ENCODE measurements at places on chromosomes 4 and X.

GRCh38 chr4:548976-549375 lies 27.1 kb downstream of the TMEM271 start:
- no peak for DNase-seq

- DNase-seq = no peak
Measured at GRCh38 chr4:69167300-69167699, 47.2 kb downstream of the UGT2B11 start.

- DNase-seq = peak; percentile 12
Measured at GRCh38 chr4:99885063-99885664, 9.1 kb downstream of the LAMTOR3 start.

DNA sequence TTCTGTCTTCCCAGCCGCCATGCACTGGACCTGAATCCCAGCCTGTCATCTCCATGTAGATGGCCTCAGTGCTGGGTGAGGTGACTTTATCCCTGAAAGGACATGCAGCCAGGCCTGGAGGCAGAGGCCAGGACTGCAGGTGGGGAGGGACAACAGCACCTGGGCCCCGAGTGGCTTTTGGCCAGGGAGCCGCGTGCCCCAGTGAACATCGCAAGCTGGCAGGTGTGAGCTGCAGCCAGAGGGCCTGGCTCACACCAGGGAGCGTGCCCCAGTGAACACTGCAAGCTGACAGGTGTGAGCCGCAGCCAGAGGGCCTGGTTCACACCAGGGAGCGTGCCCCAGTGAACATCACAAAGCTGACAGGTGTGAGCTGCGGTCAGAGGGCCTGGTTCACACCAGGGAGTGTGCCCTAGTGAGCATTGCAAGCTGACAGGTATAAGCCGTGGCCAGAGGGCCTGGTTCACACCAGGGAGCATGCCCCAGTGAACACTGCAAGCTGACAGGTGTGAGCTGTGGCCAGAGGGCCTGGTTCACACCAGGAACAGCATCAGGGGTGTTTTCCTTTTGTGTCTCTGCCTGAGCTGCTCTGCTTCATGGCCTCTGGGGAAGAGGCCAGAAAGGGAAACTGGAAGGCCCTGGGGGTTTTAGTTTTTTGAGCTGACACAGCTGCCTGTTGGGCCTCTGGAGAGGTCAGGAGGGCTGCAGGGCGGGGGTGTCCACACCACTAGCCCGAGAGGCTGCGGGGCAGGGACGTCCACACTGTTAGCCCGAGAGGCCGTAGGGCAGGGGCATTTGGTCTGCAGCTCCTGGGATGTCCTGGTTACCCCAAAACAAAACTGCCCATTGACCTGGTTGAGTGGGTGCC lies 22.7 kb upstream of the PSAPL1 start:
- no peak for DNase-seq

DNA sequence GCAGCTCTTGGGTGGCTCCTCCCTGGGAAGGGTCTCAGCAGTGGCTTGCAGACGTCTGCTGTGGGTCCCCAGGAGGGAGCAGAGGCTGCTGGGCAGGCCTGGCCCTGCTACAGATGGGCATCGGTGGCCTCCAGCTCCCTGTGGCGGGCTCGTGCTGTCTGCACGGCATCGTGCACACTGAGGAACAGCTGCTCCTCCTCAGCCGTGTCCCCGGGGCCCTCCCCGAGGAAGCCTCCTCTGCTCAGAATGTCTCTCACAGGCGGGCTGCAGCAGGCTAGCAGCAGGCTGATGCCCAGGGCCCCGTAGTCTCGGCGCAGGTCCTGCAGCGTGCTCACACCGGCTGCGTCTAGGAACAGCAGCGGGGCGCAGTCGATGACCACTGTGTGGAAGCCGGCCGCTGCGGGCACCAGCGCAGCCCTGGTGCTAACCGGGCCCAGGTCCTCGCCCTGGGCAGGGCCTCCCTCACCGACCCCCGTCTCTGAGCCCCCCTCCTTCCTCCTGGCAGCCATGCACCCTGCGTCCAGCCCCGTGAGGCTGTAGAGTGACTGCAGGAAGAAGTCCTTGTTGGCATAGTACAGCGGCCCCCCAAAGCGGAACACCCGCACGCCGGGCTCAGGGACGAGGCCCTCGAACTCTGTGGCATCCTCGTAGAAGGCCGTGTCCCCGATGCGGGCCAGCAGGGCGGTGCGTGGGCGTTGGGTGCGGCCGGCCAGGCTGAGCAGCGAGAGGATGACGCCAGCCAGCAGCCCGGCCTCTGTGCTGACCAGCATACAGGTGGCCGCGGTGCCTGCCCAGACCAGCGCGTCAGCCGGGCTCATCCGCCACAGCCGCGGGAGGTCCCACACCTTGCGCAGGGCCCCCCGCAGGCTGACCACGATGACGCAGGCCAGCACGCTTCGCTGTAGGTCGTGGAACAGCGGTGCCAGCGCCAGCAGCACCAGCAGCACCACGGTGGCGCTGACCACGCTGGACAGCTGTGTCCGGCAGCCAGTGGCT lies 2.2 kb downstream of the IDUA start:
- DNase-seq = no peak

DNA sequence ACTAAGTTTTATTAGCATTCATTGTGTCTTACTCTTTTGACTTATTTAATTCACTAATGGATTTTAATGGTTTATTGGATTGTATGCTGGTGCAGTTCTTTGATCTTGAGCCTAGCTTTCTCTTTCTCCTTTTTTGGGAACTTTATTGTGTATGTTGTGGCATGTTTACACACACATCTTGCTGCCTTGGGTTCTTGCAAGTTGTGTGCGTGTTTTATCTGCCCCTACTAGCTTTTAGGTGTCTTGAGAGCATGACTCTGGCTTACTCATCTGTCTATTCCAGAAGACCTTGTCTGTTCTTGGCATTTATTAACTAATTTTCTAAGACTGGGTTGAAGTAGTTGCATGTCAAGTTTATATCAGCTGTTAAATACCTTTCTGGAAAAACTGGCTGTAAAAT lies 2.7 kb downstream of the TMEM165 start:
- DNase-seq = no peak

DNA sequence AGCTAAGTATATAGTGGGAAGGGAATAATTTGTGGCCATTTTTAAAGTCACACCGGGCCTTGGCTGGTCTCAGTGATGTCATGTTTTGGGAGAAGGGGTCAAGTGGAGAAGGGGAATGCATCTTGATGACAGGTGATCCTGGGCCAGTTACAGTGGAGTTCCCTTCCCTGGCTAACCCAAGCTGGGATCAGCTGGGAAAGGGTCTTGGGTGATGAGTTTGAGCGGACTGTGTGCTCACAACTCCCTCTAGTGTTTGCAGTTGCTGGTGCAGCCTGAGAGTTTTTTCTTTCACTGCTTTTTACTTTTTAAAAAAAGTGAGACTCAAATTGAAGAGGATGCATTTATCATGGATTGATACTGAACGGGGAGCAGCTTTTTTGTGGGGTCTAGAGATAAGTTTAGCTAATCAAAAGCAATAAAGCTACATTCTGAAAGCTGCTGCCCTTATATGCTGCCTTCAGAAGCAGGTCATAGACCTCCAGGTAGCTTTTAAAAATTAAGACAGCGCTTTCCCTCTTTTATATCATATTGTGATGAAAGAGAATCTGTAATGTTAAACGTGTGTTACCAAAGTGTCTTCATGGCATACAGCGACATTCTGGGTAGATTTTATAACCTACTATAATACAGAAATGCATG lies 164.7 kb downstream of the DCLK2 start:
- no peak for DNase-seq

GRCh38 chr4:139761461-139761860 lies 95.8 kb downstream of the MGST2 start:
- DNase-seq = no peak

GRCh38 chr4:151766691-151767090 lies 5.9 kb upstream of the GATB start:
- DNase-seq = no peak

GRCh38 chr4:3462790-3463415 lies at the start of gene DOK7:
Gene DOK7 (plus strand): TSS chr4:3463306. CDS start chr4:3463376, 70 bp downstream.
- DNase-seq = no peak

DNA sequence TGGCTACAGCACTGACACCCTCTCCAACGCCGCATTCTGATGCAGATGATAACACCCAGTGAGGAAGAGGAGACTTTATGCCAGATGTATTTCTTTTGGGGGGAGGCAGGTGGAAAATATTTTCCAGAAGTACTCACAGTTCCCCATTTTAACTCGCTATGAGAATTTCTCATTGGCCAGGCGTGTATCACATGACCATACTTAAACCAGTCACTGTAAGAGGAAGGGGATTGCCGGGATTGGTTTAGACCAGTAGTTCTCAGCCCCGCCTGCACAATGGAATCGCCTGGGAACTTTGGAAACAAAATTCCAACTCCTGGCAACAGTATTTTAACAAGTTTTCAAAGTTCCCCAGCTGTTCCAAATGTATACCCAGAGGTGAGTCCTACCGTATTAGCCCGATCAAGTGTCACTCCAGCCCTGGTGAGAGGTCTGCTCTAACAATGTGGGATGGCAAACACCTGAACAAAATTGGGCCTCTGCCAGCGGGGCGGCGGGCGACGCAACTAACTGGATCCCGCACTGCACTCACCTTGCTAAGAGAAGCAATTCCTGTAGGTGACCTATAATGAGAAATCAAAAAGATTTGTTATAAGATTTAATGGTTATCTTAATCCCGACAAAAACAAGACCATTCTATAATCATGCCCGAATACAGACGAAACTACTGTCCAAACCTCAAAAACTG lies 2.9 kb upstream of the MSL3 start:
- DNase-seq = no peak

DNA sequence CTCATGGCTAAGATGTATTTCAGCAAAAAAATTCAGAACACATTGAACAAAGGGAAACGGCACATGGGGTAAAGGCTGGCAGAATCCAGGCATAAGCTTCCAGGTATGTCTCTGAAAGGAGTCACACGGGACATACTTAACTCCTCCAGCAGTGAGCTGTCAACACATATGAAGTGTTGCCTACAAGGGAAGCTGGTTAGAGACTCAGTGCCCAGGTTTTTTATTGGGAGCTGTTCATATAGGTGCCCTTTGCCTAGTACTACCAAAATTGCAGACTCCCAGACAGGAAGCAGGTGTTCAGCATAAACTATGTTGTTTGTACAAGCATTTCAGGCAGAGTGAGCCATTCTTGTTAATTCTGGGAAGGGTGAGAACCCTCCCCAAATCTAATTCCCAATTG lies 77.4 kb upstream of the PUDP start:
- no peak for DNase-seq

- DNase-seq = no peak
Measured at GRCh38 chr4:136183513-136183912, 1348.8 kb downstream of the PCDH18 start.

DNA sequence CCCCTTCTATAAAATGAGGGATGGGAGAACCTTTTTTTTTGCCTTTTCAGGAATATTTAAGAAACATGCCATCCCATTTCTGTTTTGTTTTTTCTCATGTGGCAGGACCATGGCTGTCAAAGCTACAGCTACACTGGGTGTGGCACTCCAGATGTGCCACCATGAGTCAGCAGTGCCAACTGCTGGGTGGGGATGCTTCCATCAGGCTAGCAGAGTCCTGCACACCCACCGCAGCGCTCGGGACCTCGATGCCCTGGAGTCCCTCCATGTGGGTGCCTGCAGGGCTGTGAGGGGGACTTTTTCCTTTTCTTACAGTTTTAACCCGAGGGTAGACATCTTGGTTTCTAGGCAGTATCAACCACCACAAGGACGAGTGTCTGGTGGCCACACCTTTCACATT lies 352.6 kb downstream of the NR3C2 start:
- DNase-seq = no peak

GRCh38 chr4:1522606-1523005 lies 116.4 kb upstream of the NKX1-1 start:
- no peak for DNase-seq

DNA sequence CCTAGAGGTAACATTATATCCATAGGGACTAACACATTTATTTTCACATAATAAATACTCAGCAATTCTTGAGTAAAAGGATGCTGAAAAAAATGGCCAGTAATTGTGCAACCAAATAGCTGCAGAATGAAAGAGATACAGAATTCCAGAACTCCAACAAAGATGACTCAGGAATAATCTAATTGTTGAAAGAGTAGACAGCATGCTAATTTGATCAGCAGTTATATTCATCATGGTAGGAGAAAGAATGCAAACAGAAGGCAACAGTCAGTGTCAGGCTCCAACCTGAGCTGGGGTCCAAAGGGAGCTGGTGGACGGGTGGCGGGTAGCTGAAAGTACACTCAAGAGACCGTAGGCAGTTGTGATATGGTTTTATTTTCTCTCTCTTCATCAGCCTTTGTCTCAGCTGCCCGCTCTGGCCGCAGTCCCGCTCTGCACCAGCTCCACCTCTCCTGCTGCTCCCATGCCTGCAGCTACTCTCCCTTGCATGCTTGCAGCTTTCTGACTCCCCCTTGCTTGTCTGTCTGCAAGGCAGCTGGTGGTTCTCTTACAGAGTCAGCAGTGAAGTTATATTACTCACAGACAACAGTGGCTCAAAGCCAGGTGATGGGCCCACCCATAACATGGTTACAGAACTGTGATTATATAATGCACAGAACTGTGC lies 1150.1 kb downstream of the STIM2 start:
- DNase-seq = no peak

DNA sequence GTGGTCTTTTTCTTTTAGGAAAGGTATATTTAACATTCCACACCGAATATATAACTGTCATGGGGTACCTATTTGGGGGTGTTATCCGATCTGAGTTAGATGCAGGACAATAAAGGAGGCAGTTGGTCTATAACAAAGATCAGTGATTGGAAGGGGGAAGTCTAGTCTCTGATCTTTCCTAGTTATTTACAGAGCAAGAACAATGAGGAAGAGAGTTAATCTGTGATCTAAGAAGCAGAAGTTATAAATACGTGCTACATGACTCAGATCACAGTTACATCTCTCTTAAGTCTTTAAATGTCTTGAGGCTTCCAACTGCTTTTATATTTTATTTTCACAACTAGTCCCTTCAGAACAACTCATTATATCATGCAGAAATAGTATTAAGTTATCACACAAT lies 33.2 kb upstream of the ARMCX4 start:
- DNase-seq = no peak

GRCh38 chr4:37970702-37971101 lies 10.5 kb downstream of the PTTG2 start:
- DNase-seq = peak; percentile 59

DNA sequence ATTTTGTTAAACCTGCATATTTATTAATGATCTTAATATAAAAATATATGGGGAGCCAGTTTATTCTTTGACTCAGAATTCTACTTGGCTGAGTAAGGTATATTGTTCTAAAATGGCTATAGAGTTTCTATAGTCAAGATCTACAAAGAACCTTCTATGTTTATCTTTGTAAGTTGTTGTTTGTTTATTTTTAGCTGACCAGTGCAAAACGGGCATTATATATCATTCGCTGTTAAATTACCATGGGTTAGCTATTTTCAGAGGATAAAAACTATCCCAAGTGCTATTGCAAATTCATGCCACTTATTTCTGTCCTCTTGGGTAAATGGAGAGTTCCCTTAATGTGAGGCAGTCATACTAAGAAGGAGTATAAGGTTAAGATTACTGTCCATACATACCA lies 5.3 kb upstream of the SPOCK3 start:
- no peak for DNase-seq

DNA sequence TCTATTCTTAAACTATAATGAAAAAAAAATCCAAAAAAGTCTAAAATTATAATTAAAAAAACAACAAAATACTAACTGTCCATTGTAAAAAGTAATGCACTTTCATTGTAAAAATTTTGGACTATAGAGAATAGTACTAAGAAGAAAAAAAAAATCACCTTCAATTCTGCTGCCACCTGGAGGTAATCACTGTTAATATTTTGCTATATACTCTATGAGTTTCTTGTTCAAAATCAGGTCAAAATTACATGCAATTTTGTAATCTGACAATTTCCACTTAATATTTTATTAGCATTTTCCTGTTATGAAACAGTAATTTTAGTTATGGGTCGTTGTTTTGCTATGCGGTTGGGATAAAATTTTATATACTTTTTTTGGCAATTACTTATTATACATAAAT lies 62.0 kb downstream of the HTT start:
- no peak for DNase-seq
